Hypothalamus (tissue), 51 donors: ENCODE measurements at places on chromosomes 2 and 18.

- DNase-seq: no peak
Observed at GRCh38 chr2:159562248-159562647, 54.1 kb downstream of the BAZ2B start.

GRCh38 chr2:40752796-40753195 lies 300.9 kb upstream of the SLC8A1 start:
- no peak for DNase-seq

GRCh38 chr2:15761056-15761455 lies 169.4 kb downstream of the DDX1 start:
- DNase-seq: no peak

GRCh38 chr2:141439524-141439923 lies 691.3 kb downstream of the LRP1B start:
- no peak for DNase-seq

DNA sequence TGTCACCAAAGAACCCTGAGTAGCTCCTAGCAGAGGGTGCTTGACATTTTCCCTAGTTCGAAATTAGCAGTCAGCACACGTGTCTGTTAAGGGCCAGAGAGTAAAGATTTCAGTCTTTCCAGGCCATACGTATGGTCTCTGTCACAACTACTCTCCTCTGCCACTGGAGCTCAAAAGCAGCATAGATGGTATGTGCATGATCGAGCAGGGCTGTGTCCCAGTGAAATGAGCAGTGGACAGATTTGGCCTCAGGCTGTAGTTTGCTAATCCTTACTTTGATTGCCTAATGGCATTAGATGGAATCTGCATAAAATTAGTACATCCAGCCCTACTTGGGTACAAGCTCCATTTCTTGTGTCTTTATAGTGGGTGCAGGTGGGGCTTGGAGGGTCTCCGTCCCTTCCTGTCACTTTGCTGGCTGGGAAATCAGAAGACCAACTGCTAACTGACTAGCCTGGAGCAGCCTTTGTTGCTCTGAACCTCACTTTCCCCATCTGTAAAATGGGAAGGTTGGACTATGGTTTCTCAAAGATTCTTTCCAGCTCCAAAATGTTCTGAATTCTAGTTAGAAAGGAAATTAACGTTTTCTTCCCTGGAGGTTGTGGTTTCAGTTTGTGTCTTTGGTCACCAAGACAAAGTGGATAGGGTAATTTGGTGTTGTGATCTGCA lies 108.5 kb downstream of the GLI2 start:
- DNase-seq: no peak

GRCh38 chr2:206832873-206833272 lies 67.5 kb downstream of the FASTKD2 start:
- DNase-seq: no peak
